CD4-positive, alpha-beta T cell treated with Interleukin-4 for 4 hours (primary cell): ENCODE measurements at places on chromosomes 3 and 15.
A peak's percentile ranks its signal among the peaks of the same experiment; 100 is the strongest.

DNA sequence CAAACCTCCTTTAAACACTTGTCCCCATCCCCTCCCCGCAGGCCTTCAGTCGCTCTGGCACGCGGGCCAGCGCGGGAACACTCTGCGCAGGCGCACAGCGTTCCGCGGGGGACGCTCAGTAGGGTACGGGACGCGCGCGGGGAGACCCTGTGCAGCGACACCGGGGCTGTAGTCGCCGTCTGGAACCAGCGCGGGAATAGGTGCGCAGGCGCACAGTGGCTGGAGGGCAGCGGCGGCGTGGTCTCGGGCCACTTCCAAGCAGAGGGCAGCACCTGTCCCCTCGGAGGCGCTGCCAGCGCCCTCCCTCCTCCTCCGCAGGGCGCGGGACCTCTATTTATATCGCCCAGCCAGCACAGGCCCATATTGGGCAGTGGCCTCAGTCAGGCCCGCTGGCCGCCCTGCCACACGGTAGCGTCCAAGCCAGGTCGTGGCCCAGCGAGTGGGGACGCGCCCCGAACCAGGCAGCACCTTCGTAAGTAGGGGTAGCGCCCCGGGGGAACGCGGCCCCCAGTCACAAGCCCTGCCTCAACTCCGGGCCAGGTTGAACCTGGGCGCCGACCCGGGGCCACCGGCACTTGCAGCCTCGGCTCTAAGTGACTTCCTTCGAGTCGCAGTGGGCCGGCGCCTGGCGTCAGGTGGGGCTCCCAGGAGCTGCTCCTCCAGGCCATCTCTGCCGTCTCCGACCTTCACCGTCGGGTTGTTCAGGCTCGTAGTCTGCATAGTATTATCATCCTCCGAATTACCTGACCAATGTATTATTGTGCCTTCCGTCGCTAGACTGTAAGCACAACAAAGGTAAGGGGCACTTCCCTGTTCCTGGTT, at the start of gene KBTBD12:
TSS of gene KBTBD12 (plus strand) at position 118 of the 822 bp plus-strand sequence. CDS start 7,830 bp downstream, outside the sequence.
- DNase-seq = no peak

- peak; percentile 44 for DNase-seq
Observed at GRCh38 chr3:128714887-128715491, 11.0 kb upstream of the RAB7A start.

GRCh38 chr15:78370013-78370412, 29.9 kb downstream of the CRABP1 start:
- DNase-seq = no peak

GRCh38 chr3:184601576-184602371, 40.2 kb downstream of the EPHB3 start:
- no peak for DNase-seq

DNA sequence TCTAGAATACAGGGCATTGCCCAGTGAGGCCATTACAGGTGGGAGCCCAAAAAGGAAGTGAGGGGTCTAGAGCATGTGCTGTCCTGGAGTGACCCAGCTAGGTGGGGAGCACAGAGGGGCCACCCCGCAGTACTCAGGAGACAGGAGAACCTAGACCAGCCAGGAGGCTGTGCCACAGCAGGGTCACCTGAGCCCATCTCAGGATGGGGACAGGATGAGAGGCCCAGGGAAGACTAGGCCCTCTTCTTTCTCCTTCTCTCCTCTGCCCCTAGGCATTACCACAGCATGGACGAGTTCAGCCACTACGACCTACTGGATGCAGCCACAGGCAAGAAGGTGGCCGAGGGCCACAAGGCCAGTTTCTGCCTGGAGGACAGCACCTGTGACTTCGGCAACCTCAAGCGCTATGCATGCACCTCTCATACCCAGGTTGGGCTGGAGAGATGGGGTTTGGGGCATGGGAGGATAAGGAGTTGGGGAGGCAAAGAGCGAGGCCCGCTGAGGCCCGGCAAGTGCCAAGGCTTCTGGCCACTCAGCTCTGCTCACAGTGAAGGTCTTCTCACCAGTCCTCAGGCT, 20.6 kb downstream of the LOXL1 start:
- DNase-seq = no peak

GRCh38 chr3:59267021-59267420, 217.2 kb upstream of the CFAP20DC start:
- no peak for DNase-seq

DNA sequence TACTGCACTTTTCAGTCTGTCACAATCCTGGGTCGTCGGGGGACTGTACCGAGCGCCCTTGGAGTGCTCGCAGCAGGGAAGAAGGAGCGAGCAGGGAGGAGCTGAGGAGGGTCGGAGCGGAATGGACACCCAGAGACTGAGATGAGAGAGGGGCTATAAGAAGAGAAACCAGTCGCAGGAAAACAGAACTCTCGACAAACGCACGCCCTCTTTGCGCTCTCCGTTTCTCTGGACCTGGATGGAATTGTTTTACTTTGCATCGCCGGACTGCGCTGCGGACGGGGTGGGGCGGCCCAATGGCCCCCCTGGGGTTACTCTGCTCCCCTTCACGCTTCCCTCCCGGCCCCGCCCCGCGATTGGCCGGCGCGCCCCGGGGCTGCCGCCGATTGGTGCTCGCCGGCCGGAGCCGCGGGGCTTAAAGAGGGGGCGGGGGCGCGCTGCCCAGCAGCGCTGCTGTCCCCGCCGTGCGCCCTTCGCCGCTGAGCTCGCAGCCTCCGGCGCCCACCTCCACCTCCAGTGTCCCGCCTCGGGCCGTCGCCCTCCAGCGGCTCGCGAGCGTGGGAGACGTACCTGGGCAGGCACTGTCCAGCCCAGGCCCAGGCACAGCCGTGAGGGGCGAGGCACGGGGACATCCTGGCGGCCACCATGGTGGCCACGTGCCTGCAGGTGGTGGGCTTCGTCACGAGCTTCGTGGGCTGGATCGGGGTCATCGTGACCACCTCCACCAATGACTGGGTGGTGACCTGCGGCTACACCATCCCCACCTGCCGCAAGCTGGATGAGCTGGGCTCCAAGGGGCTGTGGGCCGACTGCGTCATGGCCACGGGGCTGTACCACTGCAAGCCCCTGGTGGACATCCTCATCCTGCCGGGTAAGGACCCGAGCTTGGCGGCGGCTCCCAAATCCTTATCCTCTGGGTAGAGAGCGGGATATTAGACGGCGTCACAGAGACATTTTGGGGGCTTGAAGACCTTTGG, at the start of gene CLDN11:
TSS of gene CLDN11 (plus strand) at position 447 of the 977 bp plus-strand sequence. CDS start at position 646, 199 bp downstream.
- DNase-seq = no peak

- no peak for DNase-seq
Observed at GRCh38 chr3:97810779-97811390, 10.9 kb upstream of the CRYBG3 start.

DNA sequence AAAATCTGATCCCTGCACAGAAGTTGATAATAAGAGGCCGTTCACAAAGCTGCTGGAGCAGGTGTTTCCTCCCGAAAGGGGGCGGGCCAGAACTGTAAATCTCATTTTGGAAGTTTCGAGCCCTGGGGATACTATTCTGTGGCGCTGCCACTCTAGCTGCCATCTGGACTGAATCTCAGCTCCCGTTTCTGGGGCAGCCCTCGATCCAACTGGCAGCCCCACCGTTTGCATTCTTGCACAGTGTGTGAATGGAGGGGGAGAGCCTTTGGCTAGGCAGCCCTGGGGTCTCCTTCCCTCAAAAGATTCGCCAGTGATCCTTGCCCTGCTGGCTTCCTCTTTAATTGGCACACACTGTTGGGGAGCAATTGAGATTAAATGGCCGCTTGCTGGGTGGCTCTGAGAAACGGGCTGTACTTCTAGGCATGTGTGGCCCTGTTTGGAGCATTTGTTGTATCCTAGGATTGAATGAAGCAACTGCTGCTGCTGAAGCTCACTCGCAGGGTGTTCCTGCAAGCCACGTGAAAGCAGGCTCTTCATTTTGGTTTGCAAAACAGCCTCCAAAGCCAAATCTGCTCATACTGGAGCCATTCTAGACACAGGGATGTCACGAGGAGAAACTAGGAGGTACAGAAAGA, 57.2 kb upstream of the TOPAZ1 start:
- no peak for DNase-seq
